ENCODE measurements at places on chromosomes 12 and 14.

GRCh38 chr12:53978477-53979356 lies 4.0 kb upstream of the HOTAIR start:
- DNase-seq = no peak

- DNase-seq = no peak
These were observed 77.4 kb downstream of the FBXL14 start for GRCh38 chr12:1517007-1517406.

- DNase-seq = peak; percentile 52
These were observed 8.7 kb upstream of the SPATS2 start for GRCh38 chr12:49358483-49359141.

DNA sequence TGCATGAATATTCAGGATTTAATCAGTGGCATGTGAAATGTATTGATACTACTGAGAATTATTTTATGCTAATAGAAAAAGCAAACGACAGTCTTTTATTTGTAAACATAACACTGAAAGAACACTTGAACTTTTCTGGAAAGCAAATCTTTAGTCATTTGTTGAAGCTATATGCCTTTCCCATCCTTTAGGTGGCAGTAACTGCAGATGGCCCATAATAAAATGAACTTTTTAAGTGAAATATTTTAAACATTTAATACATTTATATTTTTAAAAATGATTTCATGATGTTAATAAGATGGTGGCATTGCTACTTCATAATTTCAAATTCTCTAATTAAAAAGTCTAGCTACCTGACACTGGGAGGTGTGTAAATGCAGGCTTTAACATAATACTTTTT lies 13.9 kb upstream of the KRR1 start:
- no peak for DNase-seq

DNA sequence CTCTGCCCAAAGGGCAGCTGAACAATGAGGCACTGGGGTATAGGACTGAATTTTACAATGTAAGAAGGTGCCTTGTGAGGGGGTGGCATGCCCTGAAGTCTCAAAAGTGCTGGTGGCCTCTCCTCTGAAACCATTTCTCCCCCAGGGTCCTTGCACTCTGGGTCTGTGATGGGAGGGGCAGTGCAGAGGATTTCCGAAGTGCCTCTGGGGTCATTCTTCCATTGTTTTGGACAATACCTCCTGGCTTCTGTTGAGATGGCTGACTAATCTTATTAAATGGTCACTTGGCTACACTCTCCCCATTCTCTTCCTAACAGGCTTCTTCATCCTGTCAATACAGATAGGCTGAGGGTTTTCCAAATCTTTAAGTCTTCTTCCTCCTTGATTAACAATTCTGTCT lies 59.3 kb downstream of the UNC79 start:
- no peak for DNase-seq

DNA sequence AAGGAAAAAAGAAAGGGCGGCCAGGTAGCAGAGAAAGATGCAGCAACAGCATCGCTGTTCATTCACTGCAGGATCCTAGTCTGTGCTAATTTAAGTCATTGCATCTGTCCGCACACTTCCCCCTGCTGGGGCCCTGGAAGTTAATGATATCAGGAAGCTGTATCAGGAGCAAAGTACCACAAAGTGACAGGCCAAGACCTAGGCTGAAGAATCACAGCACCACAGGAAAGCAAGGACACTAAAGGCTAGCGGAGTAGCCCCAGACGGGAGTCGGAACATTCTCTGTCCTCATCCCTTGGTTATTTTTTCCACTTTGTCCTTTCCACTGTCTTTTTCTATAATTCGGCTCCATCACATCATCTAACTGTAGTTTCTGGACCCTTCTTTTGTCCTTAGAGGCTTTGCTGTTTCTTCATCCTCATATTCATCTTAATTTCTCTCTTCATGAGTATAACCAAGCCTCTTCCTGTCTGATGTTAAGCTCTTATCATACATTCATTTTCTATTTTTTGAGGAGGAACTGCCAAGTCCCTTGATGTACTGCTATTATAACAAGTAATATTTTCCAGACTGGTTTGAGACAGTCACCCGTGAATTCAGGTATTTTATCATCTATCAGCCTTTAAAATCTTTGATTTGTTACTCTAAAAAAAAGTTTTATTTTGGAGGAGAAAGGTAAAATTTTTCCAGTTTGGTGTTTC lies 28.3 kb downstream of the DUSP16 start:
- no peak for DNase-seq

- no peak for DNase-seq
These were observed 29.3 kb upstream of the LGALS3 start for GRCh38 chr14:55099756-55100155.

DNA sequence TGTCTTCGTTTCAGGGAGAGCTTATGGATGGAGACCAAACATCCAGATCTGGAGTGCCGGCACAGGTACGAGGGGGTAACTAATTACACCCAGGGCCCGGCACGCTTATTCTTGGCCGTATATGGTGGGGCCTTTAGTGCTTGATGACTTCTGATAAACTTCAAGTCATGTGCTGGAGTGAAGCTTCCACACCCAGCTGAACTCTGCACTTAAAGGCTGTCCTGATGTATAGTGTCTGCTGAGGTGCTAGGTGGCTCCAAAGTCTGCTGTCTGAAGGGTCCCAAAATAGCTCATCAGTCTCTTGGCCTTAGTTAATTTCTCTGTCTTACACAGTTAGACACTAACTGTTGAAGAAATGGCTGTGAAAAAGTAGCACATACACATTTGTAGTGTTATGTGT lies 17.9 kb downstream of the RNF34 start:
- no peak for DNase-seq

DNA sequence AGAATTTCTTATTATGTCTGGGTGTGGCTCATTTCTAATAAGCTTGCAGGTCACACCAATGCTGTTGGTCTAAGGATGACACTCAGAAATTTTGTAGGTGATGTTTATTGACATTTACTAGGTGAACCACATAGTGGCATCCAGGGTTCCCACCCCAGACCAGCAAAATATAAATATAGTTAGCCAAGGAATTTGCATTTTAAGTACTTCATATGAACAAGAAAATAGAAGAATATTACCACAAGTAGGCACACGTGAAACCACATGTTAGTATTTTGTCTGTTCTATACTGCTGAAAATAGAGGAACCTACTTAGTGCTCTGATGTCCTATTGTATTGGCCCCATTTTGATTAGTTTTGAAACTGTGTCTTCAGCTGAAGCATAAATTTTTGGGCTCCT lies 71.1 kb downstream of the USP15 start:
- no peak for DNase-seq

- no peak for DNase-seq
These were observed 56.7 kb downstream of the EPS8 start for GRCh38 chr12:15732341-15733061.

DNA sequence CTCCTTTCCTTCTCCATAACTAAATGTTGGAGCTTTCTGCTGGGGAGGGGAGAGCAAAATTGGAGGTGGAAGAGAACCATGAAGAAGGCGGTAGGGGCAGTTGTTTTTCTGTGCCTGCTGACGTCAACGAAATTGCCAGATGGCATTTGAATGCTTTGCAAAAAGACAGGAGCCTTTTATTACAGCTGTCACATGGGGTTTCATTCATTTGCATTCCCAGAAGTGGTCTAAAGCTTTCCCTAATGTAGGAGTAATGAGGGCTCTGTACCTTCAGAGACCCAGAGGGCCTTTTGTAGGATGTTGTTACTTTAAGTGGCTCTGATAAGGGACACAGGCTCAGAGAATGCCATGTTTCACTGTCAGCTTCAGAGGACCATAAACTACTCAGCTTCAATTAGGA lies 107.1 kb upstream of the SLCO1C1 start:
- DNase-seq = no peak

GRCh38 chr12:2101359-2101758 lies 48.6 kb downstream of the CACNA1C start:
- no peak for DNase-seq

GRCh38 chr14:89767131-89767530 lies 187.4 kb downstream of the EFCAB11 start:
- DNase-seq = no peak

GRCh38 chr12:18861287-18861858 lies 123.5 kb downstream of the CAPZA3 start:
- DNase-seq = no peak

GRCh38 chr14:52018252-52018651 lies 28.9 kb downstream of the RTRAF start:
- no peak for DNase-seq

- DNase-seq = no peak
These were observed 12.9 kb upstream of the KRT8 start for GRCh38 chr12:52917800-52918199.

- no peak for DNase-seq
These were observed 50.7 kb downstream of the SLC2A13 start for GRCh38 chr12:40055228-40055579.

DNA sequence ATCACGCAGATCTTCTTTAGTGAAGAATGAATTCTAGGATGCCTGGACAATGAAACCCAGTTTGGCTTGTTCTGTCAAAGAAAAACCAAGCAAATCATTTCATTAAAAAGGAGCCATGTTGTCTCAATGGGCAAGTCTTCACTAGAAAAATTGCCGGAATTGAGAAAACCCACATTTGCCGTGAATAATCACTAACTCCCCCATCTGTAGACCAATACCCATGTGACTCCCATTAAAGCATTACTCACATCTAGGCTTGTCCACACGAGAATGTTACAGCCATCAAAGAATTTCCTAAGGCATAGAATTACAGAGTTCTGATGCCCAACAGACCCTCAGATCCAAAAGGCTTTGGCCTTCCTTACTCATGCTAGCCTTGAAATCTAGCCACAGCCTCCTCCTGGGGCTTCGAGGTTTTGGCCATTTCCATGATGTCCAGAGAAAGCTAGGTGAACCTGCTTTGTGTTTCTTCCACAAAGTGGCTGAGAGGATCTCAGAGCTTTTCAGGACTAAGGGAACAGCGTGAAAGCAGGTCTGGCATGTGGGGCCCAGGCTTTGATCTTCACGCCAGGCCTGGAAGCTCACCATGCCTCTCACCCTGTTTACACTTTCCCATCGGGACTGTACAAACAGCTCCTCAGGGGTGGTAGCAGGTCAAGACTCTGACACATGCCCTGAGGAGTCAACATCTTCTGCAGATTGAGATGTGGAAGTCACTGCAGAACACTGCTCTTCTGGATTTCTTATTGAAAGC lies 12.1 kb downstream of the SLC7A8 start:
- no peak for DNase-seq

DNA sequence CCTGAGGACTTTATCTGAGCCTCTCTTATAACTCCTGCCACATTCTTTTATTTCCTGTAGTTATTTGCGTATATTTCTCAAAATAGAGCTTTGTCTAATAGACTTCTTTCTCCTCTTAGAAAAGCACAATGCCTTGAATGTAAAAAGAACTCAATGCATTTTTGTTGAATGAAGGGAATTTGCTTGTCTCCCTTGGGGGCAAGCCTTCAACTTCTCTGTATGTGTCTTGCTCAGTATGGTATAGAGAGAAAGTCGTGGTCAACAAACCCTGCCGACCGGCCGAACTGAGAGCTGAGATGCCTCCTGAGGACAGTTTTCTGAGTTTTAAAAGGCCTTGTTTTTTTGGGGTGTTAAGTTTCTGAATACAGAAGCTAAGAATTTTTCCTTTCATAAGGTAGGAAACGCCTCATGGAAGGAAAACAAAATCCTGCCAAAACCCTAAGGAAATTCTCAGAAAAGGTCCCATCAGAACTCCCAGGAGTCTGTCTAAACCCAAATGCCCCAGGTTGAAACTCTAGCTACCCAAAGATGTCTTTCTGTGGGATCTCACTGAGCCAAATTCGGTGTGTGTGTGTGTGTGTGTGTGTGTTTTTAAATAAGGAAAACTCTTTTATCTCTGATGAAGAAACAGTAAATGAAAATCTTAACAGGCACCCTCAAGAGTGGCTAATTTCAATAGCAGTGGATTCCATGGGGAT lies 136.6 kb downstream of the C12orf75 start:
- DNase-seq = no peak

DNA sequence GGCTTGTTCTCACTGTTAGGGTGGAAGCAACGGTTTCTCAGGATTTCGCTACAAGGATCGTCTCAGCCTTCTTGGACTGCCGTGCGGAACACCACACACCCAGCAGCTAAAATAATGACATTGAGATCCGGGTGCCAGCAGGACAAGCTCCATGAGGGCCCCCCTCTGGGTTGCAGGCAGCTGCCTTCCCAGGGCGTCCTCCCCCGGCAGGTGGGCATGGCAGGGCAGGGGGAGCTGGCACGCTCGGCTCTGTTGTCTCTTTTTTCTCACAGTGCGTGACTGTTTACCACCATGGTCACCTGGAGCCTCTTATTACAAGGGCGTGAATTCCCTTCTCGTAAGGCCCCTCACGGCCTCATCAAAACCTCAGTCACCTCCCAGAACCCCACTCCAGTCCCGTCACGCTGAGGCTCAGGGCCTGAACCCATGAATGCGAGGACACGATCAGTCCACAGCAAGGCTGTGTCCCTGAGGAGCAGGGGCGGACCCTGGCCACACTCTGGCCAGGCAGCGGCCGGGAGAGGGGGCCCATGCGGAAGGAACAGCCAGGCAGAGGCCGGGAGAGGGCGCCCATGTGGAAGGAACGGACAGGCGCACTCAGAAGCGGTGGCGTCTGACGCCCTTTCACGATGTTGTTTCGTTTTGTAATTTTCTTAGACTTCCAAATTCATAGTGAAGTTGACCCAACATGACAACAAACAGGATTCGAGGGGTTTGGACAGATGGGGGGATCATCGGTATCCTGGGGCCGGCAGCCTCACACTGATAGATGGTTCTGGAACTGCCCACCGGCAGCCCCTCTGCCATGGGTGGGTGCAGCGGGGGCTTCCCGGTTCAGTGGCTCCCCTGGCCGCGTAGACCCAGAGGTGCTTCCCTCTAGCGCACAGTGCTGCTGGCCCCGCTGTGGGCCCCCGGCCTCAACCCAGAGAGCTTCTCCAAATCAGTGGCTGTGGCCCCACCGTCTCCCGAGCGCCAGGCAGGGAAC lies 10.0 kb downstream of the LRCOL1 start:
- peak; percentile 57 for DNase-seq

GRCh38 chr12:7638064-7638759 lies 27.5 kb downstream of the APOBEC1 start:
- no peak for DNase-seq

DNA sequence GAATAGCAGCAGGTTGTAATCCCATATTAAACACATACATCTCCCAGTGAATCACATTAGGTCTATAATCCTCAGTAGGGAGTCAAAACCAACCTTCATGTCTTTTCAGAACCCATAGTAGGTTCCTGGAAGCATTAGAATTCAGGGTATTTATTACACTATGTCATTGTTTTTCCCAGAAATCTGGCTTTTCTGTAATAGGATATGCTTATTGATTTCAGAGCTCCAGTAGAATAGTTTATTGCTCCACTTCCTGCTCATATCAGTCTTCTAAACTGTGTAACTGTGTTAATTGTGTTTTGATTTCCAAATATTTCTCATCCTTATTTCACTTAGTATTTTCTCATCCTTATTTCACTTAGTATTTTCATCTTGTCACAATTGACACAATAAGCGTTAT lies 268.0 kb downstream of the CCDC59 start:
- no peak for DNase-seq

DNA sequence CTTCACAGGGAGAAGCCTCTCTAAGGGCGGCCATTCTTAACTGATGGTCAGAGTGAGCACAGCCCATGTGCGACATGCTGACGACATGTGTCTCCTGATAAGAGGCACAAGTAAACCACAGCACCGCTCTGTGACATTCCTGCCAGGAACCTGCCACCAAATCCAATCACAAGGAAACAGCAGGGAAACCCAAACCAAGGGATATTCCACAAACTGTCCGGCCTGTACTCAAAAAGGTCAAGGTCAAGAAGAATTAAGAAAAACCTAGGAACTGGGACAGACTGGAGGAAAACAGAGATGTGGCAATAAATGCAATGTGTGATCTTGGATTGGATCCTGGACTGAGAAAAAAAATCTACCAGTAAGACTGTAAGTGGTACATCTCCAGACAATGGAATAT lies 91.9 kb downstream of the SYNE3 start:
- no peak for DNase-seq

GRCh38 chr14:22268875-22269274 lies 320.1 kb downstream of the DAD1 start:
- DNase-seq = no peak

Measured in activated CD4-positive, alpha-beta T cell treated with anti-CD3 and anti-CD28 coated beads, Interleukin-2, amount 50 U/mL, for 48 hours (primary cell).